ENCODE measurements at places on chromosomes 6 and 20.

GRCh38 chr6:101614774-101615173 is 221.3 kb downstream of the GRIK2 start:
- no peak for DNase-seq

DNA sequence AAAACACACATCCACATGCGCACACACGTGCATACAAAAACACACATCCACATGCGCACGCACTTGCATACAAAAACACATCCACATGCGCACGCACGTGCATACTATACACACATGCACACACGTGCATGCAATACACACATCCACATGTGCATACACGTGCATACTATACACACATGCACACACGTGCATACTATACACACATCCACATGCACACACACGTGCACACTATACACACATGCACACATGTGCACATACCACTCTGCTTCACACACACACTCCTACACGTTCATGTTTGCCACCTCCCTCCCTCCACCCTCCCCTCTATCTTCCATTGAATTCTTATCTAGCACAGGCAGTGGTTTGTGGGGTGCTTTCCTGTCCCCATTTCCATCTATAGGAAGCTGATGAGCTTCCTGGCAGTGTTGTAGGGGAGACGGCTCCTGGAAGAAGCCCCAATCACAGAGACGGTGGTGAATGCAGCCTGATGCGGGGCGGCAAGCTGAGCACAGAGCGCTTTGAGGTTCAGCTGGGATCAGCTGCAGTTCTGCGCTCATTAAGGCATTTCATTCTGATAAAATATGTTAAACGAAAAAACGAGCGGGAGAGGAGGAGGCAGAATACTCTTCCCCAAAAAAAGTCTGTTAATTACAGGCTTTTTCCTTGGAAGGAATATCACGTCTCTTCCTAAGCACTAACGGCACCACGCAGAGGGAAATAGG is 287.7 kb downstream of the TAF4 start:
- no peak for DNase-seq

DNA sequence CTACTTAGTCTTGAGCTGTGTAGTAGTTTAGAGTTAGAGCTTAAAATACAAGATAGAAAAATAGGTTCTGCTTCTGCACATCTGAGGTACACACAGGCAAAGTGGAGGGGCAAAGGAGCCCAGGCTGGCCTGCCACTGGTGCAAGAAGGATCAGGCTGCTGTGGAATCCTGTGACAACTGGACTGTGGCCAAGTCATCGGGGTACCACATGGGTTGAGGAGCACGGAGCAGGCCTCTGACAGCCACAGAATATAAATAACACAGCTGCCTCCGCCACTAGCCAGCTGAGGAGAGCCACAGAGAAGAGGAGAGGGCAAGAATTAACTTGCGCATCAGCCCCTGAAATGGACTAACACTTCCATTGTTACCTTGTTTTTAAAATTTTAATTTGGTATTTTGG is 206.0 kb upstream of the MARCKS start:
- no peak for DNase-seq

DNA sequence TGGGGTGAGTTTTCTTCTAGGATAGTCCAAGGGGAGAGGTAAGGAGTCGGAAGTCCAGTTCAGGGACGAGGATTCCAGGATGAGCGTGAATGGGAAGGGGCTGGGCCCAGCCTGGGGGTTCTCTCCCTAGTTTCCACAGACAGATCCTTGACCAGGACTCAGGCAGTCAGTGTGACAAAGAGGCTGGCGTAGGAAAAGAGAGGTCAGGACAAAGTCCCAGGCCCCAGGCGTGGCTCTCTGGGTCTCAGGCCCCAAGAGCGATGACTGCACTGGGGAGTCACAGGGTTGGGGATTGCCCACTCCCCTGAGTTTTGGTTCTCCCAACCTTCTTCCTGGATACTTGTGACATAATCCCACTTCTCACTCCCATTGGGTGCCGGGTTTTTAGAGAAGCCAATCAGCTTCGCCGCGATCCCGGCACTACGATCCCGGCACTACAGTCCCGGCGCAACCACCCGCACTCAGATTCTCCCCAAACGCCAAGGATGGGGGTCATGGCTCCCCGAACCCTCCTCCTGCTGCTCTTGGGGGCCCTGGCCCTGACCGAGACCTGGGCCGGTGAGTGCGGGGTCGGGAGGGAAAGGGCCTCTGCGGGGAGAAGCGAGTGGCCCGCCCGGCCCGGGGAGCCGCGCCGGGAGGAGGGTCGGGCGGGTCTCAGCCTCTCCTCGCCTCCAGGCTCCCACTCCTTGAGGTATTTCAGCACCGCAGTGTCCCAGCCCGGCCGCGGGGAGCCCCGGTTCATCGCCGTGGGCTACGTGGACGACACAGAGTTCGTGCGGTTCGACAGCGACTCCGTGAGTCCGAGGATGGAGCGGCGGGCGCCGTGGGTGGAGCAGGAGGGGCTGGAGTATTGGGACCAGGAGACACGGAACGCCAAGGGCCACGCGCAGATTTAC is 46.2 kb upstream of the TRIM26 start:
- no peak for DNase-seq

- DNase-seq, result no peak
Observed at GRCh38 chr6:15023448-15023847, 222.4 kb upstream of the JARID2 start.

GRCh38 chr6:5499644-5500306 is 238.5 kb downstream of the FARS2 start:
- no peak for DNase-seq

DNA sequence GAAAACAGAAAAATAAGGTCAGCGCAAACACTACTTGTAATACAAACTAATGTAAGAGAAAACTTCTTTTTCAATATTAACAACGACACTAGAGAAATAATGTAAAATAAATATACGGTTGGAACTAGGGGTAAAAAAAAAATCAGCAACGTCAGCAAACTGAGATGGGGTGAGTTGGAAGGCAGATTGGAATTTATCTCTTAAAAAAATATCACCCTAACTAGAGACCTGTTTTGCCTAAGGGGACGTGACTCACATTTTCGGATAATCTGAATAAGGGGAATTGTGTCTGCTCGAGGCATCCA is 705 bp upstream of the UTRN start:
- no peak for DNase-seq

- no peak for DNase-seq
Observed at GRCh38 chr6:4751823-4752464, 24.3 kb upstream of the CDYL start.

DNA sequence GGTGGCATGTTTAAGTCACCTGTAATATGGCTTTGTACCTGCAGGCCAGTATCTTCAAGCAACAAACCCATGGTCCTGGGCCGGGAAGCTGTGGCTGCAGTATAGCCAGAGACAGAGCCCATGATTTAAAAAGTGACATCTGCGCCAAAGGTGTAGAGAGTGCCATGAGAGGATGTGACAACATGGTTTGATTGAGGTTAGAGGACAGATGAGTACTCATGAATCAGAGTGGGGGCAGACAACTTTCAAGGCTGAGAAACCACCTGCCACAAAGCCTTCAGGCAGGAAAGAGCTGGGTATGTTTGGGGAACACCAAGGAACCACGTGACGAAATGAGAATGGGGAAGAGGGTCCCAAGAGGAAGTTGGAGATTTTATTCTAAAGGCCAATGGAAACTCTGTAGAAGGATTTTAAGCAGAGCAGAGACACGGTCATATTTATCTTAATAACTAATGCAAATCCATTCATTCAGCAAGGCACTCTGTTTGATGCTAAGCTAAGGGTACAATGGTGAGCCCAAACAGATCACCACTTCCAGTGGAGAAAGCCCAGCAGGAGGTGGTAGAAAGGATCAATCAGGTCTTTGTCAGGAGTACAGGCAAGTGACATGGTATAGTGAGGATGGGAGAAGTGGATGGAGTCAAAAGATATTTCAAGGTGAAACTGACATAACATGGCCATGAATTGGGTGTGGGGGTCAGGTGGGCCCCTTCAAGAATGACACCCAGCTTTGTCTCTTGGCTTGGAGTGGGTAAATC is 3.4 kb upstream of the MICAL1 start:
- no peak for DNase-seq

DNA sequence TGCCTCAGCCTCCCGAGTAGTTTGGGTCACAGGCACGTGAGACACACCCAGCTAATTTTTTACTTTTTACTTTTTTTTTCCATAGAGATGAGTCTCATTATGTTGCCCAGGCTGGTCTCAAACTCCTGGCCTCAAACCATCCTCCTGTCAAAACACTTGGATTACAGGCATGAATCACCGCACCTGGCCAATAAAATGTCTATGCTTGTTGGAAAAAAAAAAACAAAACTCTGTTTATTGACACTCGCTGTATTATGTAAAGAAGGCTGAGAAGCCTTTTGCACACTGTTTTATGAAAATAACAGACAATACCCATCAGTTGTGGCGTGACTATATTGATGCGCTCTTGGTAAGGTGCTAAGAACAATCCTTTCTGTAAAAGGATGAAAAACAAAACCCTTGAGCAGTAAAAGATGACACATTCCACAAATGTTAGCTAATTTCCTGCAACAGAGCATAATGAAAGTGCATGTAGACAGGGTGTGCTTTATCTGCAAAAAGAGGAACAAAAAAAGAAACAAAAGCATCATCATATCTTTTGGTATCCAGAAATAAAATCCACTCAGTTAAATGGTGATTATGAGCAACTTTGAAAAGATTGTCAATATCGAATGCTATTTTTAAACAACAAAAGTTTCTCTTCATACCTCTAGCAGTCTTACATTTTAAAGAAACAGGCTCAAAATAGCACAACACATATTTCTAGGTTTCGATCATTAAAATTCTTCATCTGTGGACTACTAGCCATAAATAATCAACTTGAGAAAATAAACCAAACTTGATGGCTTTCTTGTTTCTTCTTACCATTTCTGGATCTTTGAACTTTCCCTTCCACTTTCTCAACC is 108.3 kb upstream of the PHACTR1 start:
- no peak for DNase-seq
